Uterine smooth muscle cell (primary cell): ENCODE measurements at places on chromosomes 2 and 18. TPM values are rescaled to one million over a fixed set of nuclear protein-coding genes. Genes with fewer than 3 reads are reported as not detected.

CYTIP gene
- not detected in 2 replicates for total RNA-seq

CD8A gene
- not detected in 2 replicates for total RNA-seq

CRACDL gene
- under 0.01 TPM in 1 of 2 replicates, not detected in the other for total RNA-seq

C1GALT1C1L gene
- total RNA-seq, result 0.50 and 2.0 TPM in 2 replicates

ANKRD62 gene
- not detected in 2 replicates for total RNA-seq

SIX3 gene
- under 0.01 TPM in 1 of 2 replicates, not detected in the other for total RNA-seq

PMAIP1 gene
- 67.4 and 71.5 TPM in 2 replicates for total RNA-seq

ZNF385B gene
- total RNA-seq, result not detected in 2 replicates

NGEF gene
- 1.2 and 13.7 TPM in 2 replicates for total RNA-seq

POTEC gene
- total RNA-seq, result not detected in 2 replicates

TUBA4B gene
- total RNA-seq, result 0.11 TPM in 1 of 2 replicates, not detected in the other

CKAP2L gene
- 3.9 and 15.8 TPM in 2 replicates for total RNA-seq

RBKS gene
- 0.75 and 1.4 TPM in 2 replicates for total RNA-seq

CD207 gene
- total RNA-seq, result not detected in 2 replicates

BMP10 gene
- not detected in 2 replicates for total RNA-seq

DLGAP1 gene
- 0.12 and 0.33 TPM in 2 replicates for total RNA-seq

WIPF1 gene
- total RNA-seq, result 10.5 and 15.3 TPM in 2 replicates

GEN1 gene
- 8.1 and 29.0 TPM in 2 replicates for total RNA-seq
